Esophagus mucosa (tissue), 1 donor: ENCODE measurements at places on chromosomes 3 and 15. TPM values are rescaled to one million over a fixed set of nuclear protein-coding genes. Genes with fewer than 3 reads are reported as not detected.

The HHLA2 gene
- total RNA-seq: not detected

The ALPK3 gene
- total RNA-seq: 5.5 TPM

The NOX5 gene
- total RNA-seq: 0.44 TPM

The GOLGA6A gene
- 0.08 TPM for total RNA-seq

The EFHB gene
- not detected for total RNA-seq

The POLR2M gene
- total RNA-seq: 35.3 TPM

The CLASP2 gene
- total RNA-seq: 30.2 TPM

The GOLGA6L7 gene
- not detected for total RNA-seq

The GCSAM gene
- 1.1 TPM for total RNA-seq

The DUOXA2 gene
- 10.4 TPM for total RNA-seq

The BNC1 gene
- total RNA-seq: 39.6 TPM

The SPRED1 gene
- total RNA-seq: 10.0 TPM

The TRH gene
- not detected for total RNA-seq

The TMF1 gene
- 16.0 TPM for total RNA-seq

The SLC28A1 gene
- total RNA-seq: not detected

The A4GNT gene
- not detected for total RNA-seq

The SCN11A gene
- total RNA-seq: 0.04 TPM

The GOLGA8S gene
- total RNA-seq: 0.24 TPM

The SNURF gene
- total RNA-seq: 3.9 TPM

The PPP1R14D gene
- not detected for total RNA-seq

The SOX14 gene
- total RNA-seq: not detected

The GALNT15 gene
- total RNA-seq: 1.8 TPM

The MAPK6 gene
- total RNA-seq: 83.9 TPM

The GCHFR gene
- 13.0 TPM for total RNA-seq

The C3orf49 gene
- not detected for total RNA-seq

The ACKR2 gene
- 1.1 TPM for total RNA-seq

The ITIH1 gene
- 0.12 TPM for total RNA-seq

The RARRES1 gene
- 14.9 TPM for total RNA-seq

The SH2D7 gene
- not detected for total RNA-seq

The MUSTN1 gene
- 0.40 TPM for total RNA-seq

The TMEM212 gene
- not detected for total RNA-seq

The PSTPIP1 gene
- 1.3 TPM for total RNA-seq

The KY gene
- not detected for total RNA-seq
